Activated CD4-positive, alpha-beta T cell treated with anti-CD3 and anti-CD28 coated beads, Interleukin-2, amount 50 U/mL, for 16 hours (primary cell): ENCODE measurements at places on chromosomes 5 and 9.

GRCh38 chr5:167208911-167209310 lies 1082.5 kb upstream of the WWC1 start:
- no peak for DNase-seq

DNA sequence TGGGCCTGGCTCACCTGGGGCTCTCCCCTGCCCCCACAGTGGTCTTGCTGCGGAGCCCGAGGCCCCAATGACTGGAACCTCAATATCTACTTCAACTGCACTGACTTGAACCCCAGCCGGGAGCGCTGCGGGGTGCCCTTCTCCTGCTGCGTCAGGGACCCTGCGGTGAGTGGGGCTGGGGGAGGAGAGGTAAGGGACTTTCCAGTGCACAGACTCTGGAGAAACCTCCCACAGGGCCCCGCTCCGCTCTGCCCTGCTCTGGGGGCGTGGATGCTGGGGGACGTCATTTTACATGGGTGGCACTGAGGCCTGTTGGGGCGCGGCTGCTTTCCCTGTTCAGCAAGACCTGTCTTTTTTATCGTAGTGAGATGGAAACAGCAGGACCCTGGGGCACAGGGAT lies 7.6 kb downstream of the TSPAN17 start:
- no peak for DNase-seq

DNA sequence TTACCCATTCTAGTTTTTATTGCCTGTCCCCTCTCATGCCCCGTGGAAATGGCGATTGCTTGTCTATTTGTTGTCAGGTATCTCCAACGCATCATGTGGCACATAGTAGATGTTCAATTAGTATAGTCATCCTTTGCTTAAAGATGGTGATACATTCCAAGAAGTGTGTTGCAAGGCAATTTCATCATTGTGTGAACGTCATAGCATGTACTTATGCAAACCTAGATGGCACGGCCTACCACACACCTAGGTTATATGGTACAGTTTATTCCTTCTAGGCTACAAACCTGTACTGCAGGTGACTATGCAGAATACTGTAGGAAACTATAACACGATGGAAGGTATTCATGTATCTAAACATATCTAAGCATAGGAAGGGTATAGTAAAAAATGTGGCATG lies 163.9 kb upstream of the DAPK1 start:
- DNase-seq, result no peak

- DNase-seq, result no peak
Measured at GRCh38 chr9:92483627-92484545, 1.6 kb upstream of the ASPN start.

DNA sequence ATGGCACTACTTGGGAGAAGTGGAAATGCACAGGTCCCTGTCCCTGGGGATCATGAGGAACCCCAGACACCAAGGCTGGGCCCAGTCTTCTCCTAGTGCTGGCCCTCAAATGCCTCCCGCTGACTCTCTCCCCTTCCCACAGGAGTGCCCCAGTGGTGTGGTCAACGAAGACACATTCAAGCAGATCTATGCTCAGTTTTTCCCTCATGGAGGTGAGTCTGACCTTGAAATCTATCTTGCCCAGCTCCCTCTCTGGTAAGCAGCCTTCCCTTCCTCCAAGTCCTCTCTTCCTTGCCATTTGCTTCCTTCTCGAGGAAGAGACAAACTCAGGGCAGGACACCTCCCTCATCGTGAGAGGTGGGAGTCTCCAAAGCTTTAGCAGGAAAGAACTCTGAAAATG lies 63.3 kb upstream of the GABRP start:
- DNase-seq, result no peak

DNA sequence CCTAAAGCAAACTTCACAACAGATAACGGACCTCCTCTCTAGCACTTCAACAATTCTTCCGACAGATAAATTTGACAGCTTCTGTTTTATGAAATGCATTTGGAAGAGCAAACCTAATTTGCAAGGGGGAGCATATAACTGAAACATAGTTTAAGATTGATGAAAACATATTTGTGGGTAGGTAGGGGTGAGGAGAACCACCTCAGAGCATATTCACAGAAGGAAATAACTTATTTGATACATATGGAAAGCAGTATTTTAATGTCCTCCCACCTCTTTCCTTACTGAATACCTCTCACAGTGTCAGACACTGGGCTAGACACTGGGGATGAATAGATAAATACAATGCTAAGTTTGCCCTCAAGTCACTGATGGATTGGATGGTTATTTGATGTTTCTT lies 384.8 kb downstream of the MAT2B start:
- DNase-seq, result no peak

- DNase-seq, result peak; percentile 88
Measured at GRCh38 chr9:127555840-127556820, 55.9 kb upstream of the STXBP1 start.

DNA sequence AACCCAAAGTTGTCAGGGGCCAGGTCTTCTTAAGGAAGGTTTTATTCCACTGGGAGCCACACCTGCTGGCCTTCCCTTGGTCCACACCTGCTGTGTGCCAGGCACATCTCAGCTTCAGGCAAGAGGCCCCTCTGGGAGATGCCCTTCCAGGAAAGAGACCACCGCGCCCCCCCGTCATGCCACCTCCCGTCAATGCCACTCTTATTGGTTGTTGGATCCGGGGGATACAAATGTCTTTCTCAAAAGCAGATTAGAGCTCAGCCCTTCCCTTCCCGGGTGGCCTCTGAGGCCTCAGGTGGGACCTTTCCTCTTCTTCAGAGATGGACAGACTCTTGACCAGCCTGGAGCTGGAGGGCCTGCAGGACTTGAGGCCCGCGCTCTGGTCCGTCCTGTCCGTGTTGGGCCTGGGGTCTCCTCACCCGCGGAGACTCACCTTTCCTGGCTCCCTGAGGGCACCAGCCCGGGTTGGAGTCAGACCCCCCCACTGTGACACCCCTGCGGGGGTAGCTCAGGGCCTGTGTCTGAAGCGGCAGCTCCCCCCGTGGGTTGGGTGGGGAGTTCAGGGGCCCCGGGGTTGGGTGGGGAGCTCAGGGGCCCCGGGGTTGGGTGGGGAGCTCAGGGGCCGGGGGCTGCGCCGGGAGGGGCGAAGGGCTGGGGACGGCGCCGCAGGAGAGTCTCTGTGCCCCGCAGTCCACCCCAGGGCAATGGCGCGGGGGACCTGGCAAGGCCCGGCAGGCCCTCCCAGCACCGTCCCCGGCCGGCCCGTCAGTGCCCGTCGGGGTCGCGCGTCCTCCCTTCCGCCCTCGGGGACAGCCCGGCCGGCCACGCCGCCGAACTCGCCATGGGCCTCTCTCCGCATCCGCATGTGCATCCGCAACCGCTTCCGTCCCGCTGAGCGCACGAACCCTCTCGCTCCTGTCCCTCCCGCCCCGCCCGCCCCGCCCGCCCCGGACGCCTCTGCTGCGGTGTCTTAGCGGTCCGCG lies 3.7 kb upstream of the SLC9A3 start:
- DNase-seq, result peak; percentile 19

DNA sequence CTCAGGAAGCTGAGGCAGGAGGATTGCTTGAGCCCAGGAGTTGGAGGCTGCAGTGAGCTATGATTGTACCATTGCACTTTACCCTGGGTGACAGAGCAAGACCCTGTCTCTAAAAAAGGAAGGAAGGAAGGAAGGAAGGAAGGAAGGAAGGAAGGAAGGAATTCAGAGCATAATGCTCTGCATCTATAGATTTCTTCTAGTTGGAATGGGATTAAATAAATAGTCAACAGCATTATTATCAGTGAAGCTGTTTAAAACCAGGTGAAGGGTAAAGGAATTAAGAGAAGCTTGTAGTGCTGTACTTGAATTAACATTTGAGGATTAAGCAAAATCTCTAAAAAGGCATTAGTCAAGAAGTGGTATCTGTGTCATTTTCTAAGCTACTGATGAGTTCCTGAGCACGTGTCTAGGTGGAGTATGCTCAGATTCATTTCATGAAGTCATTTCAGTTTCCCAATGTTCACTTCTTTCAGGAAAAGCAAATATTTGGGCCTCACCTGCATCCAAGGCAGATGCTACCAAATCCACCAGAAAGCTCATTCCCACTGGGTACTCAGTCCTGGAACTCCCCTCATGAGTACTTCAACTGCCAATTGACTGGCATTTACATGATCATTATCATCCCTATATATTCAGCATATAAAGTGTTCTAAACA lies 8.4 kb downstream of the PDE6A start:
- DNase-seq, result no peak

- DNase-seq, result peak; percentile 91
Measured at GRCh38 chr5:177357459-177358351, at the start of gene RGS14. TSS of gene RGS14 (plus strand) at chr5:177357924. CDS start at chr5:177358025, 101 bp downstream.

GRCh38 chr5:54073735-54074134 lies 236.6 kb downstream of the ARL15 start:
- no peak for DNase-seq
